ENCODE measurements at places on chromosomes 7 and 10. TPM values are rescaled to one million over a fixed set of nuclear protein-coding genes. Genes with fewer than 3 reads are reported as not detected.
A peak's percentile ranks its signal among the peaks of the same experiment; 100 is the strongest.

Gene OR9A2
- total RNA-seq = 1.1 TPM

Gene ZNF488
- 1.9 TPM for total RNA-seq

Gene RAMP3
- 4.7 TPM for total RNA-seq

DNA sequence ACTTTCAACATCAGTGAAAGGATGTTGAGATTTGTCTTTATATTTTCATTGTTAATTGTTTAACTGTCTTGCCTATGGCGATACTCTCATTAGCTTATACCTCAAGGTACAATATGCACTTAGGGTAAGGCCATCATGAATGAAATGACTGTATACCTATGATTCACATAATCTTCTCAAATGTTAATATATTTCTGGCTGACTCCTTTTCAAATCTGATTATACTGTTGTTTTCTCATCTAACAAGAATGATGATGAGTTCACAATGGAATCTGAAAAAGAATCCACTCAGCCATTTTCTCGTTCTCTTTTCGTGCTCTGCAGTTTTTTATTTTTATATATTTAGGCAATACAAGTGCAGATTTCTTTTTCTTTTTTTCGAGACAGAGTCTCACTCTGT, 159.1 kb downstream of the ARHGAP12 start:
- DNase-seq = no peak

DNA sequence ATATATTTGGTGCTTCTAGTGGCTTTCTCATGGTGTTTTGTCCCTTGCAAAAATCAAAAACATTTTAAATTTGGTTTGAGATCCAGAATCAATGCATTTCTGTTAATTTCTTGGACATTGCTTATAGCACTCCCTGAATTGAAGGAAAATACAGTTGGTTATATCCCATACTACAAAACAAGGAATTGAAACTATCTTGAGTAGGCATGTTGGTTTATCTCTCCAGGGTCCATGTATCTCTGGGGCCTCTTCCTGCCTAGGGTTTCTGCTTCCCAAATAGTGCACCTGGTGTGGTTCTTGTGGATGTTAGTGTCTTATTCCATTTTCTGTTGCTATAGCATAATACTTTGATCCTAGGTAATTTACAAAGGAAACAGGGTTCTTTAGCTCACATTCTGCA, 212.4 kb downstream of the CAMK1D start:
- no peak for DNase-seq

- no peak for DNase-seq
Measured at GRCh38 chr10:131678171-131678570, 222.6 kb upstream of the PPP2R2D start.

- DNase-seq = no peak
Measured at GRCh38 chr10:128614802-128615553, 488.8 kb upstream of the MKI67 start.

DNA sequence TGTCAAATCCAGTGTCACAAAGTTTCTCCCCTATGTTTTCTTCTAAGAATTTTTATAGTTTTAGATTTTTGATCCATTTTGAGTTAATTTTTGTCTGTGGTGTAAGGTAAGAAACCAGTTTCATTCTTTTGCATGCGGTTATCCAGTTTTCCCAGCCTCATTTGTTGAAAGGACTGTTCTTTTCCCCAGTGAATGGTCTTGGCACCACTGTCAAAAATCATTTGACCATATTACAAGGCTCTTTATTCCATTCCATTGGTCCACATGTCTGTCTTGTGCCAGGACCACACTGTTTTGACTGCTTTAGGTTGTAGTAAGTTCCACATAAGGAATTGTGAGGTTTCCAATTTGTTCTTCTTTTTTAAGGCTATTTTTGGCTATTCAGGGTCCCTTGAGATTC, 64.0 kb downstream of the INPP5A start:
- no peak for DNase-seq

- DNase-seq = no peak
Measured at GRCh38 chr7:22320416-22320815, 36.5 kb downstream of the RAPGEF5 start.

DNA sequence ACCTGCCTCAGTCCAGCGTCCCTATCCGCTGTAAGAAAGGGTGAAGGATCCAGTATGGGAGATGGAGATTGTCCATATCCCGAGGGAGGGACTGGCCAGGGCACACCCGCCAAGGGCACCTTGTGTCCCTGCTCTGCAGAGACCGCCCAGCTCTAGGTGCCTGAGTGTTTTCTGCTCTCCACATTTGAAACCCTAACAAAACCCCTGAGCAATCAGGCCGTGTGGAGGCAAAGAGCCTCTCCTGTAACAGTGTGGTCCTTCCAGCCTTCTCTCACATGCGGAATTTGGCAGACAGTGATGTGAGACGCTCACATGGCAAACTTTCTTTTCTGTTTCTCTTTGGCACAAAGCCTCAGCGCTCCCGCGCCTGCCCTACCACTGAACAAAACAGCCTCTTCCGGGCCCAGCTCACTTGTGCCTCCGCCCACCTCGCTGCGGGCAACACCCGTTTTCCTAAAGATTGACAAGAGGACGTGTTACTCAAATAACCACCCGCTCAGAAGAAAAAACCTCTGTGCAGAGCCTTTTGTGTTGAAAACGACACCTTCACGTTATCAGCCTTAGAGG, 514.8 kb downstream of the DNAJB6 start:
- peak; percentile 33 for DNase-seq

GRCh38 chr10:117431160-117431559, 55.9 kb upstream of the PDZD8 start:
- peak; percentile 4 for DNase-seq

- no peak for DNase-seq
Measured at GRCh38 chr10:44659320-44659719, 251.8 kb upstream of the TMEM72 start.

DNA sequence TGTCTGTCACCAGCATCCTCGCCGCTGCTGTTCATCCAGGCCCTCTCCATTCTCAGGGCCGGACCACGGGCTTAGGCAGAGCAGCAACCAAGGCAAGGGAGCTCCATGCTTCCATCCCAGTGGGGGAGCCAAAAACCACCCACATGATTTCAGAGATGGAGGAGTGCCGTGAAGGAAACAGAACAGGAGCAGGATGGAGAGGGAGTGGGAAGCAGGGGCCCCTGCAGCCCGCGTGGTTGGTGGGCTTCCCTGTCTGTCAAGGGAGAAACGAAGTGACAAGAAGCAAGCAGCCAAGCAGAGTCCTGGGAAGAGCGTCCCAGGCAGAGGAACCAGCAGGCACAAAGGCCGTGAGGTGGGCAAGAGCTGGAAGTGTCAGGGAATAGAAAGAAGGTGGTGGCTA, 95.7 kb downstream of the SLIT1 start:
- DNase-seq = no peak

DNA sequence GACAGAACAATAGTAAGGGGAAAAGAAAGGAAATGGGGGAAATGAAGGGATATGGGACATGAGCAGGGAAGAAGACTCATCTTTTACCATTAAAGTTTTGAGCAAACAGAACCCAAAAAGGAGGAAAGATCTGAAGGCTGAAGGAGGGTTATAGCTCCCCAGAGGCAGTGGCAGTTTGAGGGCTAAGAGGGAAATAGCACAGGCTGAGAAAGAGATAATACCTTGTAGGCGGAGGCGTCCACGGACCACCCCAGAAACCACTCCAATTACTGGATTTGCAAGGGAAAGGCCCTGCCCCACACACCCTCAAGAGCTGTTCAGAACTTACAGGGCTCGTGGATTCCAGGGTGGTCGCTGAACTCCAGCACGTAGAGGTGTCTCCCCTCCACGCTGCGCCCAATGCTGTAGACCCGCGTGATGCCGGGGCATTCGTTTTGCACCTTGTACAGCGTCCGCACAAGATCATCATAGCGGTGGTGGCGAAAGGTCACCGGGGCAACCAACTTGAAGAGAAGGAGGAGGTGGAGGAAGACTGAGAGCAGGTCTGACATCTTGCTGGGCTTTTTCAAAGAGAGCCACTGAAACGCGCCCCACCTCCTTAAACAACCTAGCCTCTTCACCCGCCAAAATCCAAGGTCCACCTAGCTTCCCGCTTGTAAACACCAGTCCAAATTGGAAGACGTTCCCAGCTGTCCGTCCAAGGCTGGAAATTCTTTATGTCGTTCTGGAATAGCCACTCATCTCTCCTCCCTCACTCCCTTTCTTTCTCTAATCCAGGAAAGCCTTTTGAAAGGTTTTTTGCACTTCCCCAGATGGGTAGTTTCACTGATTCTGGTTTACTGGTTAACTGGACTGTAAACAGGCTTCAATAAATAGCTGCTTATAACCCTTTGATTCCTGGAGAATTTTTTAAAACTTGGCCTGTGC, at the start of gene CPN1:
Gene CPN1 (minus strand): TSS at position 795 of the 927 bp plus-strand sequence. CDS start 244 bp downstream, at position 551.
- DNase-seq = no peak

- DNase-seq = no peak
Measured at GRCh38 chr10:74925291-74925690, 98.9 kb downstream of the KAT6B start.

- DNase-seq = no peak
Measured at GRCh38 chr7:7765422-7765821, 47.0 kb upstream of the RPA3 start.

DNA sequence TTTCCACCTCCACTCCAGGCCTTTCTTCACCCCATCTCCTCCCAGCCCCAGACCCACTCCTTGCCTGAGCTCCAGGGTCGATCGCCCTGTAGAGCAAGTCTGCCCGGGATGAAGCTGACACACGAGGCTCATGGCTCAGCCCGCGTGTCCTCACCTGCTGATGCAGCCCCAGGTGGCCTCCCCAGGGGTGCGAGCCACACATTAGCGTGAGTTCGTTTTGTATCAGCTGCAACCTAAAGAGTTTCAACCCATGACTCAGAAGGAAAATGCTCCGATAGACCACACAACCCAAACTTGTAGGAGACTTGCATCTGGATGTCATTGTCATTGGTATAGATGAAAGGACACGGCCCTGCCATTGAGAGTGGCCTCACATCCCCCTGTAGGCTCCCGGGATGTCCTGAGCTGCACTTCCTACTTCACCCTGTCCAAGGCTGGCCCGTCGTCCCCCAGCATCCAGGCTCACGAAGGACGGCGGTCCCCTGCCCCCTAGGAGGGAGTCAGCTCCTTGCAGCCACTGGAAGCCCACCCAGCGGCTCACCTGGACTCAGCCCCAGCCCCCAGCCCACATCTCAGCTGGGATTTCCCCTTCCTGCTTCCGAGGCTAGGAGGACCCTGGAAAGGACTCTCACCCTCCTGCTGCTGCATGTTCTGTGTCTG, 97.7 kb downstream of the HTR5A start:
- DNase-seq = no peak
